Upper lobe of right lung (tissue), 1 donor: ENCODE measurements at places on chromosomes 16 and 17. TPM values are rescaled to one million over a fixed set of nuclear protein-coding genes. Genes with fewer than 3 reads are reported as not detected.
A peak's percentile ranks its signal among the peaks of the same experiment; 100 is the strongest.

GRCh38 chr16:85746460-85747215 lies 4.3 kb downstream of the C16orf74 start:
- no peak for DNase-seq

Gene ATP1B2
- total RNA-seq, result 4.8 TPM

- no peak for DNase-seq
Measured at GRCh38 chr17:28338056-28338768, 2.7 kb downstream of the TNFAIP1 start.

Gene TBC1D3G
- not detected for total RNA-seq

GRCh38 chr17:28702026-28702751 lies 9.5 kb downstream of the PROCA1 start:
- DNase-seq, result no peak

- no peak for DNase-seq
Measured at GRCh38 chr17:14779241-14779640, 478.4 kb downstream of the HS3ST3B1 start.

DNA sequence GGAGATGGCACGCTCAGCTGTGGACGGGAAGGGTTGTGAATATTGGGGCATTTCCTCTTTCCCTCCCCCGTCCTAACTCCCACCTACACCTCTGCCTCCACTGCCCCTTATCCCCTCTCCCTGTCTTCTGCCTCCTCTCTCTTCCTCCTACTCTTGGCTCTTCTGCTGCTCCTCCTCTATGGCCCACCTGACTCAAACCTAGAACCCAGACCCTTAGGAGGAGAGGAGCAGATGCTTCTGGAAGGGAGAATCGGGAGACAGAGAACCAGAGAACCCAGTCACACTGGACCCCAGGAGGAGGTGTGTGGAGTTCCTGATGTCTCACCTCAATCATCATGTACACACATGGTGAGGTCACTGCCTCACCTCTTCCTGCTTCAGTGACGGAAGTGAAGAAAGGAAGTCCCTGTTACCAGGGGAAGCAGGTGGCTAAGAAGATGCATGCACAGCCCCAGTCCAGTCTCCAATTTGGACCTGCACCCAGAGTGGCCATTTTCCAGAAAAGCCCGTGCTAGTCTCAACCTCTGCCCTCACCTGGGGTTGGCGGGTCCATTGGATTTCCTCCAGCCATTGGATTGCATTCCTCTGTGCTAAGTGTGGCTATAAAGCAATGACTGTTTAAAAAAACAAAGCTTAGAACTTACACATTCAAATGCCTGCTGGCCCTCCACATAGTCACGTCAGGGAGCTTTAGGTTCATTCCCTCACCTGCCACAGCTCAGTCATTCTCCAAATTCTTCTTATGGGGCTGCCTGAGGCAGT lies 4.0 kb downstream of the RNF222 start:
- DNase-seq, result no peak

- DNase-seq, result no peak
Measured at GRCh38 chr16:11593581-11593980, 6.9 kb upstream of the LITAF start.

Gene FOXF1
- total RNA-seq, result 46.4 TPM

- no peak for DNase-seq
Measured at GRCh38 chr16:17845031-17845430, 374.3 kb upstream of the XYLT1 start.

DNA sequence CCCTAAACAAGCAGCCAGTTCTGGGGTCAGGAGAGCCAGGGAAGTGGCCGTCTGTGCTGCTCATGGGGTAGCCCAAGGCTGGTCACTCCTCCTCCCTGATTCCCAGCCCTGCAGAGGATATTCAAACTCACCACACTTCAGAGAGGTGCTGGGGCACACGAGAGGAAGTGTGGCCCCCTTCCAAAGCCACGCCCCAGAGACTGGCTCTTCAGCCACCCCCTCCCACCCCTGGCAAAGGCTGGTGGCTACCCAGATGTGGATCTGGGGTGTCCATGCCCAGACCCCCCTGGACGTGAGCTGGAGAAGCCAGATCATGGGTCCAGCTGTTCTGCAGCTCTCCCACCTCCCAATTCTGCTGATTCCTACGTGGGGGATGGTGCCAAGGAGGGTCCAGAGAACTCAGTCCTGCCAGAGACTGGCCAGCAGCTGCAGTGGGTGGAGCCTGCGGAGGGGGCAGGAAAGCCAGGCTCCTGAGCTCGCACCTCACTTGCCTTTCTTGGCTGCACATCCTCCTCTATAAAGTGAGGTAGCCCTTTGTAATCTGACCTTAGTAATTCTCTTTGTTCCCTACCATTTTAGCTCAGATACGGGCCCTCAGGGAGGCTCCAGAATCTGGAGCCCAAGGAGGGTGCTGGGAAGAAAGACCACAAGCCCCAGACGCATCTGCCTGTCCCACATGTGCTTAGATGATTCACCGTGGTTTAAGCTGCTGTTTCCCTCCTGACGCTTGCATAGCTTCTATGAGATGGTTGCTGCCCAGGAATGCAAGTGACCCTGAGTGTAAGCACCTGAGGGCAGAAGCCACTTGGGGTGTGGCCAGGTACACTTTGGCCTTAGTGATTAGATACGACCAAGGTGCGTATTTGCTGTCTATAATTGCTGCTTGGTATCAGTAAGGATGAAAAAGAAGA lies 15.3 kb downstream of the SDK2 start:
- DNase-seq, result peak; percentile 47

DNA sequence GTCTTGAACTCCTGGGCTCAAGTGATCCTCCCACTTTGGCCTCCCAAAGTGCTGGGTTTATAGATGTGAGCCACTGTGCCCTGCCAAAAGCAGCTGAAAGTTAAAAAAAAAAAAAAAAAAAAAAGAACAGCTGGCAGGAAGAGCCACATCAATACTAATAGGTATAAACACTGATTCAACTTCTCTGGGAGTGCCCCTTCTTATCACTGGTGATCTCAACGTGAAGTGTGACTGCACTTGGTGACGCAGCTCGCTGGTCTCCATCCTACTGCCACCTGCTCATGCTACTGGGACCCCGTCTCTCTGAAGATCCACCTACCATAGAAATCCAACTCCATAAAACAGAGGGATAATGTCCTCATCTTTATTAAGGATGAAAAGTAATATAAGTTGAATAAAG lies 40.8 kb downstream of the RNF157 start:
- no peak for DNase-seq

- DNase-seq, result no peak
Measured at GRCh38 chr16:78396046-78396445, 296.6 kb downstream of the WWOX start.

DNA sequence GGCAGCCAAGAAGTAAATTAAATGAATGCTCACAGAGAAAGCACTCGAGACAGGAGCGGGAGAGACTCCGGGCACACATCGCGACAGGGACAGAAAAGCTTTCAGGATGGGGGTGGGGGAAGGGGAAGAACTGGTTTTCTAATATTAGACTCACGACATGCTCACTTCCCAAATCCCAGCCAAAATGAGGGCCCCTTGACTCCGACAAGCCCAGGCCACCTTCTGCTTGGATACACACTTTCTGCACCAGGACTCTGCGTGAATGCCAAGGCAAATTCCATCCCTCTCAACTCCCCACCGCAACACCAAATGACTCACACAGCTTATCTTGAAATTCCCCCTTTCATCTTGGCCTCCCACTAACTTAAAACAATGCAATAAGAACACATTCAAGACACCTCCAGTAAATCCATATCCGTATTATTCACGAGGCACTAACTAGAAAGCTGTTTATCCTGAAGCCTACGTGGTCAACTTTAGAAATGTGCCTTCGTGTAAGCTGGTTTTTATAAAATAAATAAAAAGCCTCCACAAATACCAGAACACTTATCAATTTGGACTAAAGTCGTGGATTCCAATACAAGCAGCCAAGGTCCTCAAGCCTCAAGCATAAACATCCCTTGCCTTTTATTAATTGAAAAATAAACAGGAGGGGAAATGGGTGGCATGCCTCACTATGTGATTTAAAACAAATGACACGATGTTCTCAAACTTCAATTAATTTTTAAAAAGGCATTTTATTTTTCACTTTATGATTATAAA lies 46.1 kb downstream of the NXN start:
- peak; percentile 74 for DNase-seq

Gene TMC6
- total RNA-seq, result 176 TPM

DNA sequence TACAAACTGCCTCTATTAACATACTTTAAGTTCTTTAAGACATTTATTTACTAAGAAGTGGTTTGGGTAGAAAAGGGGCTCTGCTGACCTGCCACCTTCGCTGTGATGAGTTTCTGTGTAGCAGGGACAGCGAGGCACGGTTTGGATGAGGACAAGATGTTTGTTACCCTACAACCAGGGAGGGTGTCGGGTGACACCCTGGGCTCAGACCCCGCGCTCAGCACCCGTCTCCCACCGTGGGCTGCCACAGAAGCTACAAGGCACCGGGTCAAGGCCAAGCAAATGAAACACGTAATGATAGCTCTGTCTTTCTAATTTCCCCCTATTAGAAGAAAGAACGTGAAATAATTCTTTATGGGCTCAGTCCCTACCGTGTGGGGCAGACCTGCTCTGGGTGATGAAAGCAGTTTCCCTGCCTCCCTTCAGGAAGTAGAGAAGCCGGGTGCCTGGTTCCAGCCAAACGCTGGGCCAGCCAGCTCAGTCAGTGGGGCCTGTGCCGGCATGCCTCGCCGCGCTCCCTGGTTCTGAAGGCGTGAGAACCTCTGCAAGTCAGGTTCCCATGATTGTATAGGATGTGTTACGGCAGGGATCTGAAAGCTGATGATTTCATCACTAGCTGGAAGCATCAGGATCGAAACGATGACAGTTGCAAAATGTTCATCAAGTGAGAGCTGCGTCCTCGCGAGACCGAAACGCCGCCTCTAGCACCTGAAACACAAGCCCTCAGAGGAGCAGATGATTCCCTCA lies 3.9 kb downstream of the ZNF750 start:
- DNase-seq, result peak; percentile 53

Gene ABCC6
- total RNA-seq, result 42.5 TPM

- no peak for DNase-seq
Measured at GRCh38 chr16:64250866-64251265, 871.0 kb downstream of the CDH11 start.

Gene SLC5A10
- total RNA-seq, result not detected

DNA sequence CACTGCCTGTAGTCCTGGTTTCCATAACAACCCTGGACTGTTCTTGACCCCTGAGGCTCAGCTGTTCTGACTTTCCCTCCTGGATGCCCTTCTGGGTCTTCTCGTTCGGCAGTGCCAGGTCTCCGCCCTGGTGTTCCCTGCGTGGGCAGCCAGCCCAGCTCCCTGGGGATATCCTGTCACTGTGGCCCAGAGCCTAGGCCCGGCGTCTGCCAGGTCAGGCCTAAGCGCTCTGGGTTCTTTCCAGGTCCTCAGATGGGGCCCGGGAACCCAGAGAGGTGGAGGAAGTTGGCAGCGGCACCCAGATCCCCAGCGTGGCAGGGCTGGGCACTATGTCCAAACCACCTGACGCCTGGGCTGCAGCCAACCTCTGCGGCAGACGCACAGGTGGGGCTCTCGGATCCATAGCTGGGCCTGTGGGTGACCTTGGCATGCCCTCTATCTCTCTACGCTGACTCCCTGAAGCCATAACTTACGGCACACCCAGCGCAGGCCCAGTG lies 12.5 kb upstream of the ATP2A3 start:
- DNase-seq, result peak; percentile 95

Gene PROCA1
- 3.3 TPM for total RNA-seq

DNA sequence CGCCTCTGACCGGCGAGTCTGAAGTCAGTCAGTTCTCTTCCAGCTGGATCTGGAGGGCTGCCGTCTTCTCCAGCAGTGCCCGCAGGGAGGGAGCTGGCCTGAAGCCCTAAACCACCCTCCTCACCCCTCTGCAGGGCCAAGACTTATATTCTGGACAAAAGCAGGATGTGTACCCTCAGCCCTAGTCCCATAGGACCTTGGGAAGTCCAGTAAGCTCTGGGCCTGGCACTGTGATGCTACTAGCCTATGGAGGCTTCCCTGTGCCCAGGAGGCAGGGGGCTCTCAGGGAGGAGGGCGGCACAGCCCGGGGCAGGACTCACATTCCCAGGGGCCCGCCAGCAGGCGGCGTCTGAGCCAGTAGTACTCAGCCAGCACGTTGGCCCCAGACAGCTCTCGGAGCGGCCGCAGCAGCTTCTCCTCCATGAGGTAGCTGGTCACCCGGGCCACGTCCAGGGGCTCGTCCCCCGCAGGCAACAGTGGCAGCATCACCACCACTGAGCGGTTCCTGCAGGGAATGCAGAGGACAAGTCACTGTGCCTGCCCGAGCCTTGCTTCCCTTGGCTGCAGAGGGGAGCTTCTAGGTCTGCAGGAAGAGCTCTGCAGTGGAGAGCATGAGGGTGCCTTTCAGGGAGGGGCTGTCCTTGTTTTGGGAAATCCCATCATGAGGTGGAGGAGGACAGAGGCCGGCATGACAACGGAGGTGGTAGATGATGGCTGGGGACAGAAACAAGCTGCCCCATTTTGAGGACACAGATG lies 41.7 kb downstream of the RMI2 start:
- DNase-seq, result no peak

Gene WFDC1
- total RNA-seq, result 26.0 TPM

GRCh38 chr17:3964203-3965117 lies at the start of gene ATP2A3:
Gene ATP2A3 (minus strand): TSS chr17:3964437. CDS start chr17:3964291, 146 bp downstream.
- DNase-seq, result peak; percentile 76

Gene SLC6A2
- not detected for total RNA-seq

Gene CDRT15L2
- total RNA-seq, result not detected

DNA sequence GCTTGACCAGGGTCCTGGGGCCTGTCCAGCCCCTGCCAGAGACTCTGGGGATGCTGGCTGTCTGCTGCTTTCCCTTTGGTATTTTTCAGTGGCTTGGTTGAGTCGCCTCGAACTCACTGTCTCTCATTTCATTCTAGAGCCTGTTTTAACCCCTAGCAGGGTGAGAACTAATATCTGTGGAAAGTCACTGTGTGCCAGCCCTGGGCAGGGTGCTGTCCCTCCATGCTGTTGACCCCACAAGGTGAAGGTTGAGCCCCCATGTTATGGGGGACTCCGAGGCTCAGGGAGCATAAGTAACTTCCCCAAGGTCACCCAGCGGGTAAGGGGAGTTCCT lies 33.0 kb downstream of the DCAKD start:
- DNase-seq, result no peak

Gene ADAD2
- 0.52 TPM for total RNA-seq

DNA sequence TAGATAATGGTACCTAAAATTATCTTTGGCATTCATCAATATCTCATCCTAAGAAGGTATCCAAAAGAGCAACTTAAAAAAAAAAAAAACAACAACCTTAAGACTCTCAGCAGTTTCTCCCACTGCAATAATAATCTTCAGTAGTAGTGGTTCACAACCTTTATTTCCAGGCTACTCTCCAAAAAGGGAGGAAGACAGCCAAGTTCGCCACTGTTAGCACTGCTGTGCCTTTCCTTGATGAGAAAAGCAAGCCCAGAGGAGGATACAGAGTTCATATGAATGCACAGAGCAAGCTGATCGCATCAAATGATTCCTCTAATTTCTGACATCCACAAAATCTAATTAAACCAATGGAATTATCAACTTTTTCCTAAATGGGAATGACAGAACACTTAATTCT lies 199.4 kb downstream of the AATF start:
- no peak for DNase-seq

Gene OR3A3
- total RNA-seq, result not detected

Gene SRL
- 0.64 TPM for total RNA-seq

DNA sequence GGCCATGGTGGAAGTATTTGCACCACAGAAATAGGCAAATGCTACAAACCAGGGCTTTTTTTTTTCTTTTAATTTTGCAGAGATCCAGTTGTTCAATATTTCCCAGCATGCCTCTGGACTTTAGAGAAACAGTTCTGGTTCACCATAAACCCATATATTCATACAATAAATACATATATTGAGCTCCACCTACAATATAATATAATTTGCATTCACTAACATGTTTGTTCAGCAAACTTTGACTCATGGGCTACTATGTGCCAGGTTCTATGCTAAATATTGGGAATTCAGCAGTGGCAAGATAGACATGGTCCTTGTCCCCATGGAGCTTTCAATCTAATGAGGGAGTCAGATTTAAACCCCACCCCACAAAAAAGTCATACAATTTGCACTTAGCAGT lies 3.2 kb downstream of the TMEM114 start:
- no peak for DNase-seq
